D341Med (cell line): ENCODE measurements at places on chromosomes 12 and 14.

GRCh38 chr12:39779768-39780340 lies 160.3 kb upstream of the ABCD2 start:
- no peak for DNase-seq

- DNase-seq = no peak
Measured at GRCh38 chr12:121205491-121205890, 4.4 kb upstream of the P2RX4 start.

DNA sequence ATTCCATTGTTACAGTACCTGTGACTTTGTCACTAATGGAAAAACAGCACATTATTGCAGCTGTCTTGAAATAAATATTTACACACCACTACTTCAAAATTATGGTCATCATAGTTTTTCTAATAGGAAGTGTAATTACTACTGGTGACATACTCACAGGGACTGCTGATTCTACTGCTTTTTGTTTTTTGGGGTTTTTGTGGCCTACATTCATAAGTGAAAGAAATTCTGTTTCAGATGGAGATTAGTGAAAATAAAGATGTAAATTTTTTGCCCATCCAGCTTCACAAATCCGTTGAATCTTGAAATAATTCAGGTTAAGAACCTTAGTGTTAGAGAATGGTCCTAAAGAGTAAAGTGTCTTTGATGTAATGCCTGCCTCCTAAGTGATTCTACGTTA lies 17.5 kb downstream of the KNTC1 start:
- DNase-seq = no peak

DNA sequence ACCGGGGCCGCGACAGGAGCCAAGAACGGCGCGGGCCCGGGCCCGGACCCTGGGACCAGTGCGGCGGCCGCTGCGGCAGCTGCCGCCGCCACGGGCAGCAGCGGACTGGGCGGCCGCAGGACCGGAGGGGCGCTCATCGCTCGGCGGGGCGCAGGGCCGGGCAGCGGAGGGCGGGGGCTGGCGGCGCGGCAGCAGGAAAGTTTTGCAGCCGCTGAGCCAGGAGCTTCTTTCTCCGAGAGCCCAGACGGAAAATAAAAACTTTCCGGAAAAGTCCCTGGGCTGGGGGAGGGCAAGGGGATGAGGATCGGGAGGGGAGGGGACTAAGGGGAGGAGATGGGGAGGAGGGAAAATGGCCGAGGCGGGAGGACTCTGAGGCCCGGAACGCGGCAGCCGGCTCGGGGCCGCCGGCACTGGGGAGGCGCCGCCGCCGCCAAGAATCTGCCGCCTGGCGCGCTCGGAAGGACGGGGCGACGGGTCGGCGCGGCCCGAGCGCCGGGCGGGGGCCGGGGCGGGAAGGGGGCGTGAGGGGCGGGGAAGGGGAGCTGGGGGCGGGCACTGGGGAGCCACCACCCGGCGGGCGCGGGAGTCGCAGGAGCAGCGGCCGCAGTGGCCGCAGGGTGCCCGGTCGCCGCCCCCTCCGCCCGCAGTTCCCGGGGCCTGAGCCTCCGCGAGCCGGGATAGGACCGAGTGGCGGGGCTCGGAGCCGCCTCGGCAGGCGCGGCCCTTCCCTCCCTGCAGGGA lies at the start of gene PRKD1:
Gene PRKD1, minus strand, starts transcription at position 472 of the 741 bp plus-strand sequence.
- peak; percentile 79 for DNase-seq

- DNase-seq = no peak
Measured at GRCh38 chr12:115437061-115437567, 753.1 kb upstream of the TBX3 start.

DNA sequence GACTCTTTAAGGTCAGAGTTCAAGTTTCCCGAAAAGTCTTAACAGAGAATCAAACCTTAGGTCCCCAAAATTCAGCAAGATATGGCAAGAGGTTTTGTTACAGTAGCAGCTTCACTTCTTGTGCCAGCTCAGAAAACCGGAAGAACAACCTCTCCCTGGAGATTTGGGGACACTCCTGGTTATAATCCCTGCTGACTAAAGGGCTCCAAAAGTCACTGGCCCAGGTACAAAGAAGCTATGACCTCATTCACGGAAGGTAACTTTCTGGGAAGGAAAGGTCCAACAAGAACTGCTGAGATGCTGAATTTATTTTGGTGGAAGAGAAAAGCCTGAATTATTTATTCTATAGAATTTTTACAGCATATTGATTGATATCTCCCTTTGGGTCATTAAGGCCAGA lies 55.6 kb upstream of the DIO2 start:
- DNase-seq = no peak

DNA sequence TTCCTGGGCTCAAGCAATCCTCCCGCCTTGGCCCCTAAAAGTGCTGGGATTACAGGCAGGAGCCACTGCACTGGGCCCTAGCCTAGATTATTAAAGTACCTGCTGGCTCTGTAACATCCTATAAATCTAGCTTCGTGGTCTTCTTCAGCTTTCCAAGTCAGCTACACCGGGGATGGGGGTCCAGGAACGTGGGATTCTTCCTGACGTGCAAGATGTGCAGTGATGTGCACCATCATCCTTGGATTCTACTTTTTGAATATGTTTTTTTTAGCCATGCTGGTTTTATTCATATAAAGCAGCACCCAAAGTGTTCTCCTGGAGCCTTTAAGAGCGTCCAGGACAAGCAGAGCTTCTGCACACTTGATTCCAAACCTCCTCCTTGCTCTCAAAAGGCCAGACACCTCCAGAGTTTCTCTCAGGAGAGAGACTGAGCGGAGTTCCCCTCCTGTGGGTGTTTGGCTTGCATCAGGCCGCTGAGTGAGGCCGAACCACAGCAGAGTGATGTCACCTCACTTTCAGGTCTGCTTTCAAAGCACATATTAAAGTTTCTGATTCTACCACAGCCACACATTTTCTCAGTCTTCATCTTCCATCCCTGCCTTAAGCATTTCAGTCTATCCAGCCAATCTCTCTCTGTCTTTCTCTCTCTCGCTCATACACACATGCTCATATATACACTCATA lies 33.4 kb downstream of the VCPKMT start:
- DNase-seq = no peak

- DNase-seq = no peak
Measured at GRCh38 chr14:94544726-94545125, 16.5 kb upstream of the SERPINA4 start.

- no peak for DNase-seq
Measured at GRCh38 chr14:67982711-67983608, 163.4 kb downstream of the RAD51B start.

DNA sequence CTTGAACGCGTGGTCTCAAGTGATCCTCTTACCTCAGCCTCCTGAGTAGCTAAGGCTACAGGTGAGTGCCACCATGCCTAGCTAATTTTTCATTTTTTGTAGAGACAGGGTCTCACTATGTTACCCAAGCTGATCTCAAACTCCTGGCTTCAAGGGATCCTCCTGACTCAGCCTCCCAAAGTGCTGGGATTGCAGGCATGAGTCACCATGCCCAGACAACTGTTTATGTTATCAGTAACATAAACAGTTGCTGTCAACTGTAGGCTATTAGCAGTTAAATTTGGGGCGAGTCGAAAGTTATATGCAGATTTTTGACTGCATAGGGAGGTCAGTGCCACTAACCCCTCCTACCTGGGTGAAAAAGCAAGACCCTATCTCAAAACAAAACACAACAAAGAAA lies 26.2 kb upstream of the LRRK2 start:
- DNase-seq = no peak

DNA sequence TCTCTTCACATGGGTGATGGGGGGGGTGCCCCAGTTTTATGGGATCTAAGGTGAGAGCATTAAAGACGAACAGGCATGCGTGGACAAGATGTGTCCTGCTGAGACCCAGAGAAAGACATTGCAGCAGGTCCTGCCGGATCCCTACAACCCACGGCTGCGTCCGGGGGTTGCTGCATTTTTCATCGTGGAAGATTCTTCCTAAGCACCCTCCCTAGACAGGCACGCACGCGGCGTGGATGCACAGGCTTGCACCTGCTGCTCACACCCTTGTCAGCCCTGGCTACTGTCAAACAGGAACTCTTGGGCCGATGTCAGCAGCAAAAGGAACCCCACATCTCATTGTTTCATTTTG lies 280.6 kb upstream of the RTL1 start:
- DNase-seq = no peak

GRCh38 chr14:68366656-68367055 lies 426.2 kb downstream of the ZFP36L1 start:
- DNase-seq = no peak

GRCh38 chr12:131687346-131688125 lies 23.4 kb upstream of the SFSWAP start:
- DNase-seq = no peak

DNA sequence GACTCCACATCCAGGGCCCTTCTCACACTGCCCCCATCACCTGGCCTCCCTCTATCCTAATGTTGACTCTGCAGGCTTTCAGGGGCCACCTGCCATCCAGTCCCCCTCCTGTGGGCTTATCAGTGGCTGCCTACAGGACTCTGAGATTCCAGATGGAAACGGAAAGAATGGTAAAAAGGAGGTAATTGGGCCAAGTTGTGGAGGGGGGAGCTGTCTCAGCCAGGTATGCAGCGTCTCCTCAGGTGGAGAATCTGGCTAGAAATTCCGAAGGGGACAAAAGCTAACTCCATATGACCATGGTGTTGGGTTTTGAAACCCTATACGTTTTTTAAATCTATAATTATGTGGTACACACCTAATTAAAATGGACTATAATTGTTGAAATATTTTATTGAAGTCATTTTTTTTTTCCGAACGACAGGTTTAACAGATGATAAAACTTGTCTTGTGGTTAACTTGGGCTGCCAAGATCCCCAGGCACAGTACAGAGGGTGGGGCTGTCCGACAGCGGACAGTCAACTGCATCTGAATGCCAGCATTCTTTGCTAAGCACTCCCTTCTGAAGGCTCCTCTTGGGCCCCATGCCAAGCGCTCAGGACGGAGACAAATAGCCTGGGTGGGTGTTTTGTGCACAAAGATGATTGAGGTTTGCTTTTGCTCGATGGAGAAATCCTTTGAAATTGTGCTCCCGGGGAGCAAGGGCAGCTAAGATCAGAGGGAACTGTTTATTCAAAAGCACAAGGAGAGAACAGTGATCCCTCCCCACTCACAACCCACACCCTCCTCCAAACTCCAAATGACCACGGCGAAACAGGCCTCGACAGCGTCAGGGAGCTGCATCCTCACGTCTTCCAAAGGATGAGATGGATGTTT lies 365.6 kb downstream of the BCL11B start:
- DNase-seq = no peak

DNA sequence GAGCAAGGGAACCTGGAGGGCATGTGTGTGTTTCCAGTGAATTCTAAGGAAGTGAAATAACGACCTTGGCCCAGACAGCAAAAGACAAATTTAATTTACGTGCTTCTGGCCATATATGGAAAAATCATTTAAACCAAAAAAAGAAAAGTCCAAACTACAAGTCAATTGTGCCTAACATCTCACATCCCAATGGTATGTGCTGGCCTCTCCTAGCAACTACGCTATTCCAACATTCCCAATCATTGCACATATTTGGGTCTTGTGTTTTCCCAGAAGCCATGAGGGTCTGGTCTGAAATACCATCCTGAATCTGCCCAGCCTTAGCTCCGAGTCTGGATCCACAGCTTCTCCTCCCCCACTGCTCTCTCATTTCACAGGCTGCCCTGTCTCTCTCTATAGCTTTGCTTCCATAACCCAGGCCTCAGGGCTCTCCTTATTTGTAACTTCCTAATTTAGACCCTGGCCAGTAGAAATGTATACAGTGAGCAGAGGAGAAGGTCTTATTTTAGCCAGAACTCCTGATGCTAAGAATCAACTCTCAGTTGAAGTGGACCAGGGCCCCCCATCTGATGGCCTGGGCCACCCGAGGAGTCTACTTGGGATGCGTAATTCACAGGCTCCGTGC lies 224.6 kb downstream of the ANO2 start:
- no peak for DNase-seq

DNA sequence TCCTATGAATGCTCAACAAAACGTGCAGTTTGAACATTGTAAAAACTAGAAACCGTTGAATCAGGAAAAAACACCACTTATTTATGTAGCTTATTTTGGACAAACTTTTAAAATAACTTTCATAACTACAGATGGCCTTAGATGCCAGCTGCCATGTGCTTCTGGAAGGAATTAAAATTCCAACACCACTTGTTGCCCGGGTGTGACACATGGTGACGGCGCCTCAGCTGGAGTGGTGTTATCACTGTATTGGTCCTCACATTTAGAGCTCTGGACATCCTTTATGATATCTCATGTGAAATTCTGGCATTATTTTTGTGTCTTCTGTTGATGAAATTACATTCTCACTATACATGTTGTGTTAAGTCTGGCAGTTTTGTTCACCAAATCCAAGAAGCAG lies 211.0 kb downstream of the IPO8 start:
- DNase-seq = no peak
